ENCODE measurements at places on chromosomes 3 and 15.

DNA sequence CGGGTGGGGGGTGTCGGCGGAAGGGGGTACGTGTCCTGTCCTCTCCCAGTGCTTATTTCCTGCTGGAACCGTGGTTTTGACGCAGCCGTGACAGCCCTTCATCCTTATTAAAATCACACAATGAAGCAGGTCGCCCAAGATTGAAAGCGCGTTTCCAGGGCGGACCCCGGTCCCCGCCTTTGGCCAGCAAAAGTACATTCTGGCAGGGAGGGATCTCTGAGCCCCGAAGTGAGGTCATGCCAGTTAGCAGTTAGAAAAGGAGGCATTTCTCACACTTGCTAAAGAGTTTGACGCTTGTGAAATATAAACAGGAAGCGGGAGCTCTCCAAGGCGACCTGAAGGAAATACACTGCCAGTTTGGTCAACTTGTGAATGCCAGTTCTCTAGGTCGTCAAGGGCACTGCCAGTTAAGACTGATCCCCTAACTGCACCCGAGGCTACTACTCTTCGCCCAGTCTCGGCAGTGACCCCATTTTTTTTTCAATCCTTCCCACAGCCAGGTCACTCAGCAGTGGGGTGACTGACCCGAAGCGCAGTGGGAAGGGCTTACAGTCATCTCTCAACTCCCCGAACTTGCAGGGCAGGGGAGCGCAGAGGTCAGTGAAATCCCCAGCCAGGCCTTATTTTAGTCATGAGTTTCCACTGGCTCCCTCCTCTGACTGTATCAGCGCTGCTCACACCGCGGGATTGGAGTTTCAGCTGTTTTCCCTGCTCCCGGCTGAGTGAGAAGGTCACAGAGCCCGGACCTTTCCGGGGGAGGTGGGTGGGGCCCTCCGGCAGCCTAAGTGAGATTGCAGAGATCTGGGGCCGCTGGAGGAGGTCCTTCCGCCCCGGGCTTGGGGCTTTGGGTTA, 2.0 kb upstream of the BHLHE40 start:
- peak; percentile 80 for DNase-seq

DNA sequence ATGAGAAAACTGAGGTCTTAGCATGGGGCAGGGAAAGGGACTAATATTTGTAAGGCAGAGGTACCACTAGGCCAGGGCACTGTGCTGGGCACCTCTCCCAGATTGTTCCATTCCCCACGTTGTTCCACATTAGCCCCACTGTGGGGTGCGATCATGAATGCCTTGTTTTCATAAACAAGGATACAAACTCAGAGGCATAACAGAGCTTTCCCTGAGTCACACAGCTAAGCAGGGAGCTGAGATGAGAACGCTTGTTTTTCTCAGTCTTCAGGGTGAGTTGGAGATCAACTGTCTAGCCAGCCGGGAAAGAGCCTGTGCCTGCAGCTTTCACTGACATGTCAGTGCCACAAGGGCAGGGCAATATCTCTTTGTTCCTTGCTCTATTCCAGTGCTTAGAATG, 47.9 kb upstream of the ITGA11 start:
- no peak for DNase-seq

DNA sequence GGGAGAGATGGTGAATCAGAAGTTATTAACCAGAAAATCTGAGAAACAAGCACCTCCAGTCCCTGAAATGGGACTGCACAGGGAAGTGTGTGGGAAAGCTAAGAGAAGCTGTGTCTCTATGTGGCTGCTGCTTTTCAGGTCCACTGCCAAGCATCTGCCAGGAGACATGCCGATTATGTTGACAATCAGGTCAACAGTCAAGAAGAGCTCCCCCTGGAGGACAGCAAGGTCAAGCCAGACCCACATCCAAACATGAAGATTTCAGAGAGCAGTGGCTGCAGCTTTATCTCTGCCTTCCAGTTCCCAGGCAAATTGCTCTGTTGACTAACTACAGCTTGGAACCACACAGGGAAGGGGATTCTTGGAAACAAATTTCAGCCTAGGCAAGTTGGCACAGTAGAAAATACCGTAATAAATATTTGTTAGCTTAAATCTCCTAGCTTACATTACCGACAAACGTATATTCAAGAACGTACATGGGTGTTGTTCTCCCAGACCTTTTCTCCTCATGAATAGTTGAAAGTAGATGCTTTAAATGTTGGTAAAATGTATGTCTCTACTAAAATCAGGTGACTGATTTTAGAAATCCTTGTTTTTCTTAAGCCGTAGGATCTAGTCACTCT, 394.5 kb upstream of the RARB start:
- DNase-seq = peak; percentile 70

DNA sequence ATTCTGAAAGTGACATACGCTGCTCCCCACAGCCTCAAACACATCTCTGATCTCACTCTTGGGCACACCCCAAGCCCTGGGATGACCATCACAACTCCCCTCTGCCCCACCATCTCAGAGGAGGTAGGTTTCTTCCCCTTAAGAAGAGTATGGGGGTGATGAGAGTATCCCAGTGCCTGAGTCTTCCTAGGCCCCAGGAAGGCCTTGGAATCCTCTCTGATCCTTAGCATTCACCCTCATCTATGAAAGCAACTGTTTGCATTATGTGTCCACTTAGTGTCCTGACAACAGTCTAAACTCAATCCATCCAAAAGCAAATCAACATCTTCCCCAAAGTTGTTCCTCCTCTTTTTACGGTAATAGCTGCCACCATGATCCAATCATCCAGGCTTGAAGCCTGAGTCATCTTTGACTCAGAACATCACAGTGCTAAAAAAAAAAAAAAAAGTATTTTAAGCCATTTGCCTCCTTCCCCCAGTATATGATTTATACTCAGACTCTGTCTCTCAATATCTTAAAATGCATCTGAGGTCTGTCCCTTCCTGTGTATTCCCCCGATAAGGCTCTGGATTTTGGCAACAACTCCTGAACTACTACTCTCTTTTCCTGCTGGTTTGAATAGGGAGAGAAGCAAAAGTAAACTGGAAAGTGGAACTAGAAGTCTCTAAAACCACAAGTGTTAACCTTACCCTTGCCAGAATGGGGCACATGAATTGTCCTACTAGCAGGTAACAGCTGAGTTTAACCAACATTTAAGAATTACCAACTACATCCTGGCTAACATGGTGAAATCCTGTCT, 22.5 kb downstream of the POPDC2 start:
- peak; percentile 8 for DNase-seq

GRCh38 chr3:81952141-81952540, 190.7 kb upstream of the GBE1 start:
- no peak for DNase-seq

GRCh38 chr3:46854555-46854991, 8.7 kb downstream of the MYL3 start:
- DNase-seq = no peak

- no peak for DNase-seq
These were observed 22.1 kb downstream of the PRICKLE2 start for GRCh38 chr3:64203216-64203615.

DNA sequence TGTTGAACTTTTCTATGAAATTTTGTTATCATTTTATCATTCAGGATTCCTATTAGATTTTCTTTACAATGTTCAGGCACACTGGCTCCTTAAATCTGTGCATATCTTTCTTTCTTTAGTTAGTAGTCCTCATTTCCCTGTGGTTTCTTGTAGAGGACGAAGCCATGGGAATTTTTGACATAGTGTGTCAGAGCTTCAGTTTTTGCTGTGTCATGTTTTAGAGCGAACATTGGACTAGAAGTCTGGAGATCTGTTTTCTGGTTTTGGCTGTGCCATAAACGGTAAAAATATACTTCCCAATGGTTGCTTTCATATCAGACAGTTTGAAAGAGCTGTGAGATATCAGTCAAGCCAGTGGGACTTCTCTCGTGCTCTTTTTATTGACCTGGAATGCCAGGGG, 105.2 kb downstream of the CHCHD4 start:
- DNase-seq = no peak

GRCh38 chr3:140913728-140914127, 27.9 kb upstream of the SLC25A36 start:
- no peak for DNase-seq

DNA sequence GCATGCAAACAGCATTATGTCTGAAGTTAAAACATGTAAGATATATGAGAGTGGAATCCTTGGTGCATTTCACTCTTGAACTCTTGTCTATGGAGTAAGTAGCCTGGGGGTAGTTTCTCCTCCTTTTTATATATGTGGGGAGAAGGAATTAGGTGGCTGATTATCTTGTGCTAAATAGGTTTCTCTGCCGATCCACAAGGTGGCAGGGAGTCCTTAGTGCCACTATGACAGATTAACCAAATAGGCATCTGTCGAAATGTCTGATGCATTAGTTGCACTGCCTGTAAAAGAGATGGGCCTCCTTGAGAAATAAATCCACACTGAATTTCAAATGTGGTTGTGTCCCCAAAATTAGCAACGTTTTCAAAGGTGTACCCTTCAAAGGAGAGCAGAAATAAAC, 170.1 kb downstream of the CNTN4 start:
- no peak for DNase-seq

GRCh38 chr3:186375443-186375842, 13.4 kb upstream of the DGKG start:
- DNase-seq = peak; percentile 56

DNA sequence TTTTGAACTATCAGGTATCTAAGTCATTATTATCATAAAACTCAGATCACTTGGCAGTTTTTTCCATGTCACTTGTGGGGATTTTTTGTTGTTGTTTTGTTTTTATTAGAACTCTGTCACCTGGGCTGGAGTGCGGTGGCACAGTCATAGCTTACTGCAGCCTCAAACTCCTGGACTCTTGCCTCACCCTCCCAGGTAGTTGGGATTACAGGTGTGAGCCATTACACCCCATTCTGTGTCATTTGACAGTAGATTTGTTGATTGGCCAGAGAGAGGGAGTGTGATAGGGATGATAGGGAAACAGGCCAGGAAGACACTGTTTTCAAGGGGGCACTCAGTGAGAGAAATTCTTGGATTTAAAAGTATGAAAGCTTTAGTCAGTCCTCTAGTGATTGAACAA, 54.7 kb upstream of the SCAANT1 start:
- no peak for DNase-seq

GRCh38 chr3:30621576-30621975, 15.2 kb downstream of the TGFBR2 start:
- DNase-seq = no peak

DNA sequence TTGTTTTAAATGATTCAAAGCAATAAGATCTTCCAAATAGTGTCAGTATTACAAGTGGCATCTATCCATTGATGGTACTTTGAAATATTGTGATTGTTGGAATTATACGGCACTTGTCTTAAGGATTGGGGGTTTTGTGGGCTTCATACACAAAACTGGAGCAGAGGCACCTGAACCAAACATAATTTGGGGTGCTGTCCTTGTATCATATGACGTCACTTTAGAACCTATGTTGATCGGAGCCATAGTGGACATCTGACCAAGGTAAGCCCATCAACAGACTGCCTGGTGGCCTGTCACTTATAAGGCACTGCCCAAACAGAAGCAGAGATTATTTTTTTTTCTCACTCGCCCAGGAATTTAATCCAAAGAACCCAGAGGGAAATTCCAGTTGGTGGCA, 2.9 kb upstream of the LRRC58 start:
- no peak for DNase-seq

- DNase-seq = no peak
These were observed 224.4 kb upstream of the TLE3 start for GRCh38 chr15:70322051-70322668.

GRCh38 chr3:105006164-105006563, 360.5 kb upstream of the ALCAM start:
- no peak for DNase-seq

DNA sequence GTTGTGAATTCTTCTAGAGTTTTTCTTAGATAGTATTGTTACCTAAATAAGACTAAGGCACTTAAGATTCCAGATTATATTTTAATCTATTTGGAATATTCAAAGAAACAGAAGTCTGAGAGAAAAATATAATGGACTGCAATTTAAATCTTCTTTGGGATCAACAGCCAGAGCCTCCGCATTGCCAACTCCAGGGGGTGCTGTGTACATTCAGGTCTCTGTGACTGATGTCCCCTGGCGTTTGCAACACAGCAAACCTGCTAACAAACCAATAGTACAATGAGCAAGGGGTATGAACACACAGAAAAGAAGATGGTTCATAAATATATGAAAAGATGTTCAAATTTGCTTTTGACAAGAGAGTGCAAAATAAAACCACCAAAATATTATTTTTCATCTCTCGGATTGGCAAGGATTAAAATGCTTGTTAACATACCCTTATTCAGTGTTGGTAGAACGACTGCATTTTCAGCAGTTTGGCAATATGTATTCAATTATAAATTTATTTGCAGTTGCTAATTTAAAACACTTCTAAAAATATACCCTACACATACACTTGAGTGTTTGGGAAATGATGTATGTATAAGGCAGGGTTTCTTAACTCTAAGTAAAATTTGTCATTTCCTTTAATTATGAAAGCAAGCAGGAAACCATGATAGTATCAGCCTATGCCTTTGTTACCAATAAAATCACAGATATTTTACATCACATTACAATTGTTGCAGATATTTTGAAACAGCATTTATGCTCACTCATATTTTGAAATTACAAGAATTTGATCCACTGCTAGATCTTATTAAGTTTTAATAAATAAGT, 16.1 kb upstream of the TM4SF1 start:
- DNase-seq = peak; percentile 71

DNA sequence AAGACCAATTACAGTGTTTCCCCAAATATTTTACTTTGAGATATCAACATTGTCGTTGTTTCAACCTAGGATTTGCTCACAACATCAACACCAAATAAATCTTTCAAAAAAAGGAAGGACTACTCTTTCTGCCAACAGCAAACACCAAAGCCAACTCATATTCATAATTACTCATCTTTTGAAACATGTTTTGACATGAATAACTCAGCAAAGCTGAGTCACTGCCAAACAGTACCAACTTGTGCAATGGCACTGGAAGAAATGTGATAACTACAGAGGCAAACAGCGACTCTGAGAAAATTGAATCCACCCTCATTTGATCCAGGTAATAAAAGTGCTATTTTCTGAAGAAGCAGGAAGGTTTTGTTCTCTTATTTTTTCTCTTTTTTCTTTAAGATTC, 67.2 kb downstream of the PEX5L start:
- DNase-seq = no peak

- no peak for DNase-seq
These were observed 201.3 kb upstream of the MRPL3 start for GRCh38 chr3:131704098-131704497.

DNA sequence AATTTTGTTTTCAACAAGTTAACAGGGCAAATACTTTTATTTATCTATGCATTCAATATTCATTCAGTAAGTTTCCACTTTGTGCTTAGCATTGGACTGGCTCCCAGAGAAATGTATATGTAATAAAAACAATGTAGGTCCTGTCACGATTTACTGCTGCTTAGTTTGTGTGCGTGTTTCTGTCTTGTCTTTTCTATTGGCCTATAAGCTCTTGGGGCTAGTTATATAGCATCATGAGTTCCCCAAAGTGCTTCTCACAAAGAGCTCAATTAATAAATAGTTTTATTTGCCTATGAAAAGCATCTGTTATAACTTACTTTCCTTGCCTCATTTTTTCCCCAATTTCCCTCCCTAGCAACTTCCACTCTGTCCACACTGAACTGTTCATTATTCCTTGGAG, 666.7 kb upstream of the NAALADL2 start:
- DNase-seq = no peak

GRCh38 chr15:86556396-86557017, 476.8 kb downstream of the AGBL1 start:
- no peak for DNase-seq
